ENCODE measurements at places on chromosomes 7 and 10. TPM values are rescaled to one million over a fixed set of nuclear protein-coding genes. Genes with fewer than 3 reads are reported as not detected.
A peak's percentile ranks its signal among the peaks of the same experiment; 100 is the strongest.

GRCh38 chr7:51369746-51370145, 53.1 kb upstream of the COBL start:
- no peak for DNase-seq
- H3K4me1 ChIP-seq: no peaks in the 10 kb centered on the region
- no peaks in the 10 kb centered on the region for H3K27me3 ChIP-seq

Gene FLNC
- 117 TPM for total RNA-seq

DNA sequence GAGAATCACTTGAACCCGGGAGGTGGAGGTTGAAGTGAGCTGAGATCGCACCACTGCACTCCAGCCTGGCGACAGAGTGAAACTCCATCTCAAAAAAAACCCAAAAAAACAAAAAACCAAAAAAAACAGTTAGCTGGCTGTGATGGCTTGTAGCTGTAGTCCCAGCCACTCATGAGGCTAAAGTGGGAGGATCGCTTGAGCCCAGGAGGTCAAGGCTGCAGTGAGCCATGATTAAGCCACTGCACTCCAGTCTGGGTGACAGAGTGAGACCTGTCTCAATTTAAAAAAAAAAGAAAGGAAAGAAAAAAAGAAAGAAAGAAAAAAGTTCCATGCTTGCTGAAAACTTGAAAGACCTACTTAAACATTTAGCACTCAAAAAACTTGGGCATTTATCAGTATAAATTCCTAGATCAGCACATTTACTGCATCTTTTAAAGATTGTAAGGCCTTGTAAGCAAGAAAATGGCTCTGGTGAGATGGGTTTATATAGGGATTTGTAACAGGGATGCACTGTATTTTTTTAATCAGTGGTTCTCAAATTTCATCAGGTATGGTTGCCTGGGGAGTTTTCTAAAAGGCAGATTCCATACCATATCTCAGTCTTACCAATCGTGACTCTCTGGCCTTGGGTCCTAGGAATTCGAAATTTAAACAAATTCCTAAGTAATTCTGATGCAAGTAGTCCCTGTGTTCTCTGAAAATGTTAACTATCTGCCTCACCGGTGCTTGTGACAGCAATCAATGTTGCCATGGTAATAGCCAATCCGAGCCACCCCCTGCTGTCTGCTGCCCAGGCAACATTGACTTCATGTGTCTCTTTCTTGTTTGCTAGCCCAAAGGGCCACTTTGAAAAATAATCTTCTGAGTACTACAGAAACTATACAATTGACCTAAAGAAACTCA, 11.5 kb upstream of the NT5C2 start:
- no peaks in the 10 kb centered on the region for H3K4me1 ChIP-seq
- H3K27me3 ChIP-seq: no peaks in the 10 kb centered on the region
- no peak overlapping the region for H3K4me3 ChIP-seq
- H3K36me3 ChIP-seq: no peaks in the 10 kb centered on the region
- no peak overlapping the region for H3K27ac ChIP-seq

DNA sequence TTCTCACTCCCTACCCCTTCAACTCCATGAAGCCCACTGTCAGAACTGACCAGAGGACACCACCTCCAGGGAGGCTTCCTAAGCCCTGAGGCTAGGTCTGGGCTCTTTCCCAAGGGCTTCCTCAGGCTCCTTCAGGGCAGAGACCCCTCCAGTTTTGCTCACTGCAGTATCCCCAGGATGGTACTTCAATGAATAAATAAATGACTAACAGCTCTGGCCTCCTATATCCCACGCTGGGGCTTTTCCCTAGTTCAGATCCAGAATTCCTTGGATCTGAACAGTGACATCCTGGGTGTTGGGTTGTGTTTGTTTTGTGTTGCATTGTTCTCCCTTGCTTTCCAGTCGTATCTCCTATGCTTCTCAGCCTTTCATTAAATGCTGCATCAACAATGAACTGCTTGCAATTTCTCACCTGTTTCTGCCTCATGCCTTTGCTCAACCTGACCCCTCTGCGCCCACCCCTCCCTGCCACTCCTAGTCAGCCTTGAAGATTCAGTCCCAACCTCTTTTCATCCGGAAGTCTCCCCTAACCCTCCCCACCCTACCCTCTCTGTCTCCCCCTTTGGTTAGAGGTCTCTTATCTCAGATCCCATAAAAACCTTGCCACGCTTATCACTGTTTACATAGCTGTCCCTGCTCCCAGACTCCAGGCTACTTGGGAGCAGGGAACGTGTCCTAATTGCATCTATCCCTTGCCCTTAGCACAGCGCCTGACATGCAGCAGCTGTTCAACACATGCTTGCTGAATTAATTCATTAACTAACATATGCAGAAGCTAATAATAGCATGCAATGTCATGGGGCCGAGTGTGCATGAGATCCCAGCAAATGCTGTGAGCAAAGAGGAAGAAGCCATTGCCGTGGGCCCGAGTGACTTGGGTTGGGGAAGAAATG, 41.7 kb downstream of the PPP1R3C start:
- H3K27ac ChIP-seq: peak overlapping the region; percentile 93
- peaks cover 75% of the 10 kb centered on the region for H3K4me1 ChIP-seq
- H3K4me3 ChIP-seq: no peak overlapping the region
- no peaks in the 10 kb centered on the region for H3K36me3 ChIP-seq

DNA sequence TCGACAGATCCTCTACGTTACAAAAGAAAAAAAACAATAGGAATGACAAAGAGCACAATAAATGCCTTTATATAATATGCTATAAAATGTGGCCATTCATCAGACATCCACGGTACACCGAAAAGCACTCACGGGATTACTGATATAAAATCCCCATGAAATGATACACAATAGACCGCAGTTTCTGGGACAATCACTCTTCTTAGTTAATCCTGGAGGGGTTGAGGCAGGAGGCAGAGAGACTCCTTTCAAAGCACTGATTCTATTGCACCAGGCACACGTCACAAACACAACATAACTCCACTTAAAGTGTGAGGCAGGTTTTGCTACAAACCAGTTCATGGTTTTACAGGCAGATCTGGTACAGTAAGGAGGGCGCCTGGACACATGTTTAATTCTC, 113.8 kb downstream of the FGFR2 start:
- H3K4me3 ChIP-seq: no peak overlapping the region
- no peaks in the 10 kb centered on the region for H3K27me3 ChIP-seq
- peaks cover 10% of the 10 kb centered on the region for H3K36me3 ChIP-seq
- H3K27ac ChIP-seq: no peak overlapping the region
- H3K4me1 ChIP-seq: no peaks in the 10 kb centered on the region

DNA sequence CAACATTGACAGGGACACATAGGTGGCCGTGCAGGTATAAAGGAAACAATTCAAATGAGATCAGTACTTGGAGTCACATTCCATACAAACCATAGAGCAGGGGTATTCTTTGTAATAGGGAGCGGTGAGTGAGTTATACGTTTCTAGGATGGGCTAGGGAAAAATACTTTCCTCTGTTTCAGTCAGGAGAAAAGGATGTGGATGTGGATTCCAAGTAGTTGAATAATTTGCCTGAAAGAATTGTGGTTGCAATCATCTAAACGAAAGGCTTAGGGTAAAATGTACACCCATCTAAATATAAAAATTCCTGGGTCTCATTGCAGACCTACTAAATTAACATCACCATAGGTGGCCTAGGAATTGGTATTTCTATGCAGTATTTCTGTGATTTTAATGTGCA, 270.7 kb upstream of the IGFBP3 start:
- H3K4me1 ChIP-seq: no peaks in the 10 kb centered on the region
- H3K27me3 ChIP-seq: no peaks in the 10 kb centered on the region
- no peaks in the 10 kb centered on the region for H3K36me3 ChIP-seq
- DNase-seq: no peak
- no peak overlapping the region for H3K27ac ChIP-seq

- DNase-seq: no peak
- no peak overlapping the region for H3K4me3 ChIP-seq
Observed at GRCh38 chr7:69677881-69678493, 79.7 kb downstream of the AUTS2 start.

Gene DNAJB12
- total RNA-seq: 46.1 TPM

DNA sequence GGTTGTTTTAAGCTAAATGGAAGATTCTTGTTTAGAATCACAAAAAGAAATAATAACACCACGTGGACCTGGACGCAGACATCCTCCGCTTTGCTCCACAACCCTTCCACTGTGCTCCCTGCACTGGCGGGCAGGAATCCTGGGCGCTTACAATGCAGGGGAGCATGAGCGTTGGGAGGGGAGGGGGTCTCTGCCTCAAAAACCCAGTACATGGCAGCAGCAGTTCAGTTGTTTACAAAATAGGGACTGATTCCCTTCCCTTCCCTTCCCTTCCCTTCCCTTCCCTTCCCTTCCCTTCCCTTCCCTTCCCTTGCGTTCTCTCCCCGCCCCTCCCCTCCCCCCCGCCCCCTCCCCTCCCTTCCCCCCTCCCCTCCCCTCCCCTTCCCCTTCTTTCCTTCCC, 169.6 kb upstream of the ITGB1 start:
- no peaks in the 10 kb centered on the region for H3K4me1 ChIP-seq
- DNase-seq: no peak
- no peak overlapping the region for H3K4me3 ChIP-seq
- H3K36me3 ChIP-seq: no peaks in the 10 kb centered on the region
- H3K27ac ChIP-seq: no peak overlapping the region

GRCh38 chr7:28144266-28144665, 36.3 kb downstream of the JAZF1 start:
- no peak for DNase-seq
- H3K36me3 ChIP-seq: no peaks in the 10 kb centered on the region
- no peak overlapping the region for H3K4me3 ChIP-seq
